ENCODE measurements at places on chromosomes 2 and 18.

DNA sequence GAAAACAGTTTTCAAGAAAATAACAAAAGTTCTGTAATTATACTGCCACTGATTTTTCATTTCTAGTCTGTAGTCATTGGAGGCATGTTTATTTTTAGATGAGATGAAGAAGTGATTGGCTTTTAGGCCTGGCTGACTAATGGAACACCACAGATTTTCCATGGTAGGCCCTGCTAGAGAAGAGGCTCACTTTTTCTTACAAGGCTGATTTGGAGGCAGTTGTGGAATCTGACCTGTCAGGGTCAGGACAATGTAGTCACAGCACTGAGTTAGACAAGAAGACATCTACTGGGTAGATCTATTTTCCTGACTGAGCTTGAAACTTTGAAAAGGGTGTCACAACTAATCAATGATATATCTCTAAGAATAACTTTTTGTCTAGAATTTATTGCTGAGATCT is 43.9 kb downstream of the KDM3A start:
- DNase-seq = no peak

GRCh38 chr2:9556121-9556743 is 602 bp upstream of the ADAM17 start:
- no peak for DNase-seq

DNA sequence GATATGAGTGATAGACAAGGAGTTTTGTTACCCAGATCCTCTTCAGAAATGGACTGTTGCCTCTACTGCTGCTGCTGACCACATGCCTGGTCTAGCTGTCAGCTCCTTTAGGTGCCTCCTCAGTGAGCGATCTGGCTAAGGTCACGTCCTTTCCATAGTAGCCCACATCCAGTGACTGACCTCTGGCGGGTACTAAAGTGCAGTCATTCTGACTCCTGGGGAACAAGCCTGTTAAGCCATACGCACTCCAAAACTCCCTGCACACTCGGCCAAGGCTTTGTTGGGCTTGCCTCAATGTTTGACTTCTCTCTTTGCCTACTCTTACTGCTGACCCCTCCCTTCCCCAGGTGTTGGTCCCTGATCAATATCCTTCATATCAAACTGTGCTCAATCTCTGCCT is 685.2 kb downstream of the IRS1 start:
- no peak for DNase-seq

DNA sequence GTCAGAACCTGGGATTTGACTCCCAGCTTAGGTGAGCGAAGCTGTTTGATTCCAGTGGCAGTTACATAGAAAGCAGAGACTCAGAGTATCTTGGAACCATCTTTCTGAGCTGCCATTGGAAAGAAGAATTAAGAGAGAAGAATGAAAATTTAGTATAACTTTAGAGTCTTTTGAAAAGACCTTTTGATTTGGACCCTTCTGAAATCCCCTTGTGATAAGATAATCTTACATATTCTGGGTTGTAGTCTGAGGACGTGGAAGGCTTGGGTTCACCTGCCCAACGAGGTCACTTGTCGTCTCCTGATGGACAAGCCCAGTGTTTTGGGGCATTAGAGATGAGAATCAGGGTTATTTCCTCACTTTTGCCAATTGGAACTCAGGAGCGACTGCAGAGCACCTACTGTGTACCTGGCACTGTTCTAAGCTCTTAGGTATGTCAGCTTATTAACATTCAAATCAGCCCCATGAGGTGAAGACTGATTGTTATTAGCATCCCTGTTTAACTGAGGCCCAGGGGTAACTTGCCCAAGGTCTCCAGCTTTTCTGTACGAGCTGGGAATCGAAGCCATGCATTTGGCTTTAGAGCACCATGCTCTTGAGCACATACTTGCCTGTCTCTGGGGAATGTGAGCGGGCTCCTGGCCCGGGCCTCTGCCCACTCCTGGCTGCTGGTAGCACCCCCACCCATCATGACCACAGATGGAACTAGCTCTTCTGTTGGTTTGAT is 2.9 kb downstream of the HK2 start:
- DNase-seq = no peak

DNA sequence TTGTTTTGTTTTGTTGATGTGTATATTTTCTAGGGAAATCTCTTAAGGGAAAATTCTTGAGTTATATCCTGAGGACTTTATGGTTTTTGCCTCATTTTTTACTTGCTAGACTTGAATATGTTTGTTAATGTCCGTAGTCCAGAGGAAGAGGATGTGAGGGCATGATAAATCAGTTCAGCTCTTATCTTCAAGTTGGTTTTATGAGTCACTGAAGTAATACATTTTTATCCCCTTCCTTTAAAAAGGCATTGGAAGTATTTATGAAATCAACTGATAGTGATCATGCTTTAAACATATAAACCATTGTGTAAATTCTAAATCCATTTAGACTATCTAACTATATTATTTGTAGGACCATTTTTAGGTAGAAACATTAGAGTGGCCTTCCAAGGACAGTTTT is 43.9 kb upstream of the CYBRD1 start:
- DNase-seq = no peak

Data from RPMI8226 (cell line).